Ascending aorta (tissue), 2 donors: ENCODE measurements at places on chromosomes 1 and 21. TPM values are rescaled to one million over a fixed set of nuclear protein-coding genes. Genes with fewer than 3 reads are reported as not detected.

DNA sequence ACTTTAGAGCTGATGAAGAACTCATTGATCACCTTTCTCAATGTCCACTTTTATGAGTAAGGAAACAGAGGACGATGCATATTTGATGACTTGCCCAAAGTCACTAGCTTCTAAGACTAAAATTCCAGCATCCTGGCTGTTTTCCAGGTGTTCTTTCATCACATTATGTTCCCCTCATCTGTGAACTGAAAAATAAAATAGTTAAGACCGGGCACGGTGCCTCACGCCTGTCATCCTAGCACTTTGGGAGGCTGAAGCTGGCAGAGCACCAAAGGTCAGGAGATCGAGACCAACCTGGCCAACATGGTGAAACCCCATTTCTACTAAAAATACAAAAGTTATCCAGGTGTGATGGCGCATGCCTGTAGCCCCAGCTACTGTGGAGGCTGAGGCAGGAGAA, 297.5 kb downstream of the DUSP10 start:
- no peak for DNase-seq

DNA sequence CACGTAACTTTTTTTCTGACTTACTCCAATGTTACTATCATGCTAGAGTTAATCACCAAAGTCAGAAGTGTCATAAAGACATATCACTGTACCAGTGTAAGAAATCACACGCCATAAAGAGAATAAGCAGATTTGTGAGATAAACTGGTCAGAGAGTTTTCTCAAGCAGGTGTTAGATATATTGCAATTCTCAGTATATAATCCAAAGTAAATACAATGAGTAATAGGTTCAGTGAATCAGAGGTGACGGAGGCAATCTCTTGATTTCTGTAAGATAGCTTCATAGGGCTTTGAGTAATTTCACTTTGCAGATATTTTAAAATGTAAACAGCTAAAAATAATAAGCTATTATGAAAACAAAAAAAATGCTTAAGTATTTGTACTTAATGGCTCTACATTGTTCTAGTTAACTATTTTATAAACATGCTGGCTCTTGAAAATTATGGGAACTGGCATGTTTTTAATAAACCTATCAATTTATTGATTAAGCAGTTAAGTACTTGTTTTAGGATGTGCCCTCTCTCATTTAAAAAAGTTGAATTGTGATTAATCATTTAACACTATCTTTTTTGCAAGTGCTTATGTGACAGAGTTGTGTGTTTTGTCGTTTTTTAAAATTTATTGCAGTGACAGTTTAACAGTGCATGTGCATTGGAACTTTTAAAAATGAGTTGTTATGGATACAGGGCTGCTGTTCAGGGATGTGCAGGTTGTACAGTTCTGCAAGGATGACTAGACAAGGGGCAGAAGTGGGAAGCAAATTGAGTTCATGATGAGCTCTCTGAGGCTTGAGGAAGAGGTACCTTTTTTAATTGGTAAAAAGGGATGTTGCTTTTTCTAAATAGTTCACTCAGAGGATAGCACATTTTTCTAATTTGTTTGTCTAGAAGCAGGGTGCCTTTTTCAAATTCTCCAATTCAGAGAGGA, 119.1 kb downstream of the USP25 start:
- no peak for DNase-seq

GRCh38 chr1:54429838-54430237, 23.6 kb upstream of the SSBP3 start:
- DNase-seq: no peak

DNA sequence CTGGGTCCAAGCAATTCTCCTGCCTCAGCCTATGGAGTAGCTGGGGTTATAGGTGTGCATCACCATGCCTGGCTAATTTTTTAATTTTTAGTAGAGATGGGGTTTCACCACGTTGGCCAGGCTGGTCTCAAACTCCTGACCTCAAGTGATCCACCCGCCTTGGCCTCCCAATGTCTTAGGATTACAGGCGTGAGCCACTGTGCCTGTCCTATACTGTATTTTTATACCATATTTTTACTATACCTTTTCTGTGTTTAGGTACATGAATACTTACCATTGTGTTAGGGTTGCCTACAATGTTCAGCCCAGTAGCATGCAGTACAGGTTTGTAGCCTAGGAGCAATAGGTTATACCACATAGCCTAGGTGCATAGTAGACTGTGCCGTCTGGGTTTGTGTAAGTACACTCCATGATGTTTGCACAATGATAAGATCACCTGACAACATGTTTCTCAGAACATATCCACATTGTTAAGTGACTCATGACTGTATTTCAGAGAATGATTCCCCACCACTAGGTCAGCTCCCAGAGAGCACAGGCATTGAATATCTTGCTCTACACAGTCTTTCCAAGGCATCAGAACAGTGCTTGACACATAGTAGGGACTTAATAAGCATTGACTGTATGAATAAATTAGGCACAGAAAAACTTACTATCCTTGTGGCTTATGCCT, 6.0 kb upstream of the CITED4 start:
- DNase-seq: no peak

DNA sequence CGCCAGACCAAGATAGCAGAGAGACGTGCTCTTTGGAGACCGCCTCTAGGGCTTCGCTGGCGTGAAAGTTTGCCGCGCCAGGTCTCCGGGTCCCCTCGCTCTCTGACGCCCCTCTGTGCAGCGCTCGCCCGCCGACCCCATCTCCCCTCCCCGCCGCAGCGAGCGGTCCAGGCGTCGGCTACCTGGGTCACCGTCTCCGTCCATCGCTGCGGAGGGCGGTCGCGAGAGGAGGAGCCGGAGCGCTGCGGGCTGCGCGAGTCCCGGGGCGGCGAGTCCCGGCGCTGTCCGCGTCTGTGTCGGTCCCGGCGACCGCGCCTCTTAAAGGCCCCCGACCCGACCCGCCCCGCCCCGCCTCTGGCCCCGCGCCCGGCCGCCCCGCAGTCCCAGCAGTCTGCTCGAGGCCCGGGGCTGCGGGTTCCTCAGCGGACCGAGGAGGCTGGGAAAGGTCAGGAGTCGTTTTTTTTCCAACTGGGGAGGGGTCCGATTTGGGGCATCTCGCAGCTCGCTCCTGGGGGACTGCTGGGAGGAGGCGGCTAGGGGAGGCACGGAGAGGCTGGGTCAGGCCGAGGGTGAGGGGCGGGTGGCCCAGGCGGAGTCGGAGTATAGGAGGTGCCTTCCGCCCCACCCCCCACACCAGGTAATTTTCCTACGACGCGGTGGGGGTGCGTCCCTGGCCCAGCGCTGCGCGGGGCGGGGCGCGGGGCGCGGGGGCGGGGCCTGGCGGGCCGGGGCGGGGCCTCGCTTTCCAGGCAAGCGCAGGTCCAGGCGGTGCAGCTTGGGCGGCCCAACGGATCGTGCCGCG, at the start of the genes FBXO2 and FBXO44:
Gene FBXO2, minus strand, starts transcription at position 293 of the 802 bp plus-strand sequence. Its CDS starts 89 bp downstream, at position 204.
Gene FBXO44, plus strand, starts transcription at position 741 of the 802 bp plus-strand sequence. CDS start 959 bp downstream, outside the sequence.
- DNase-seq: peak; percentile 77

- no peak for DNase-seq
Observed at GRCh38 chr1:174191349-174191862, 32.1 kb downstream of the RABGAP1L start.

DNA sequence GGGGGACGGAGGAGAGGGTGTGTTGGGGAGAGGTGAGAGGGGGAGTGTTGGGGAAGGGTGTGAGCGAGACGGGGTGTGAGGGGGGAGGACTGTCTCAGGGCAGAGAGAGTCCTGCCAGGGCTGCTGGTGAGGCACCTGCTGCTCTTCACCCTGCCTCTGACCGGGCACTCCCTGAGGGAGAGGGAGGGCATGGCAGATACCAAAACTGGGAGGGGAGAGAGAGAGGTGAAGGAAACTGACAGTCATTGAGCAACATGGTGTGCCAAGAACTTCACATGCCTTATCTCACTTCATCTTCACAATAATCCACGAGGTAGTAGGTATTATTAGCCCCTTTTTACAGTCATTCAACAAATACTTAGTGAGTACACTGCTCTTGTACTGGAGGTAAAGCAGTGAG, 61.3 kb upstream of the ARTN start:
- no peak for DNase-seq

DNA sequence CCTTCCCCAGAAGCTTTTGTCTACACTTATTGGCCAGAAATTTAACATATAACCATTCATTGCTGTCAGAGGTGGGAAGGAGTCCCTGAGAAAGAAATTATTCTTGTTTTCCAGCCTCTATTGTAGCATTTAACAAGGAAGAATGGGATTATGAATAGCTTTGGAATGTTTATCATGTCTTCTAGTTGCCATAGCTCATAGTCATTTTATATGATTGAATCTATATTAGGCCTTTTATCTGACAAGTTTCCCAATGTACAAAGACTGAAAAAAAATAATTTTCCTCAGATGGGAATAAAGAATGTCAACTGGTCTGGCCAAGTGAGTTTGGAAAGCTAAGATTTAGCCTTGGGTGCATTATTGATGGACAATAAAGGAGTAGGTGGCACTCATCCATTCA, 28.3 kb downstream of the PTPRC start:
- DNase-seq: no peak

- no peak for DNase-seq
Observed at GRCh38 chr1:168708698-168709404, 20.2 kb downstream of the DPT start.

Gene KCNE2
- total RNA-seq: not detected

Gene PTPN22
- total RNA-seq: 2.3 TPM
